ENCODE measurements at places on chromosomes 12 and 14. TPM values are rescaled to one million over a fixed set of nuclear protein-coding genes. Genes with fewer than 3 reads are reported as not detected.

TTC9 gene
- 0.22 TPM for polyA plus RNA-seq

SDR9C7 gene
- 0.29 TPM for polyA plus RNA-seq

AICDA gene
- 0.22 TPM for polyA plus RNA-seq

ITGA7 gene
- 247 TPM for polyA plus RNA-seq

C14orf132 gene
- 2.5 TPM for polyA plus RNA-seq

C14orf180 gene
- polyA plus RNA-seq = 139 TPM

RPS6KL1 gene
- polyA plus RNA-seq = 27.1 TPM

FICD gene
- 3.7 TPM for polyA plus RNA-seq

ARHGAP5 gene
- polyA plus RNA-seq = 27.0 TPM

SLC10A1 gene
- polyA plus RNA-seq = not detected

APOF gene
- polyA plus RNA-seq = not detected

ZCRB1 gene
- 79.2 TPM for polyA plus RNA-seq

M6PR gene
- polyA plus RNA-seq = 67.1 TPM

MYH6 gene
- 5,106 TPM for polyA plus RNA-seq

EGLN3 gene
- 33.7 TPM for polyA plus RNA-seq

TPPP2 gene
- 0.75 TPM for polyA plus RNA-seq

- H3K27ac ChIP-seq = no peak overlapping the region
- H3K27me3 ChIP-seq = no peaks in the 10 kb centered on the region
- H3K4me3 ChIP-seq = no peak overlapping the region
- no peaks in the 10 kb centered on the region for H3K4me1 ChIP-seq
- no peaks in the 10 kb centered on the region for H3K36me3 ChIP-seq
These were observed 158.9 kb upstream of the PLEKHA5 start for GRCh38 chr12:18970603-18971002.

DNA sequence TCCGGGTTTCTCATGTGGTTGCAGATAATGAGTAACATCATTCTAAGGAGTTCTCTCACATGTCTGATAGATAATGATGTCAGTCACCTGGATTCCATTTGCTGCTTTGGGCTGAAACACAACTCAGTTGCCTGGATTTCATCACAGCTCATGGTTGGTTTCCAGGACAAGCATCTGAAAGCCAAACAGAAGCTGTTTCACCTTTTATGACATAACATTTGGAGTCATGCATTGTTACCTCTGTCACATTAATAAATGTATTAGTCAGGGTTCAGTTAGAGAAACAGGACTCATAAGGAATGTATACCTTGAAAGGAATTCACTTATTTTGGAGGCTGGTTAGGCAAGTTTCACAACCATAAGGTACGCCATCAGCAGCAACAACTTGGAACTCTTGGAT is 251.9 kb upstream of the ATXN7L3B start:
- DNase-seq = no peak
- H3K4me1 ChIP-seq = no peaks in the 10 kb centered on the region
- no peak overlapping the region for H3K27ac ChIP-seq

DNA sequence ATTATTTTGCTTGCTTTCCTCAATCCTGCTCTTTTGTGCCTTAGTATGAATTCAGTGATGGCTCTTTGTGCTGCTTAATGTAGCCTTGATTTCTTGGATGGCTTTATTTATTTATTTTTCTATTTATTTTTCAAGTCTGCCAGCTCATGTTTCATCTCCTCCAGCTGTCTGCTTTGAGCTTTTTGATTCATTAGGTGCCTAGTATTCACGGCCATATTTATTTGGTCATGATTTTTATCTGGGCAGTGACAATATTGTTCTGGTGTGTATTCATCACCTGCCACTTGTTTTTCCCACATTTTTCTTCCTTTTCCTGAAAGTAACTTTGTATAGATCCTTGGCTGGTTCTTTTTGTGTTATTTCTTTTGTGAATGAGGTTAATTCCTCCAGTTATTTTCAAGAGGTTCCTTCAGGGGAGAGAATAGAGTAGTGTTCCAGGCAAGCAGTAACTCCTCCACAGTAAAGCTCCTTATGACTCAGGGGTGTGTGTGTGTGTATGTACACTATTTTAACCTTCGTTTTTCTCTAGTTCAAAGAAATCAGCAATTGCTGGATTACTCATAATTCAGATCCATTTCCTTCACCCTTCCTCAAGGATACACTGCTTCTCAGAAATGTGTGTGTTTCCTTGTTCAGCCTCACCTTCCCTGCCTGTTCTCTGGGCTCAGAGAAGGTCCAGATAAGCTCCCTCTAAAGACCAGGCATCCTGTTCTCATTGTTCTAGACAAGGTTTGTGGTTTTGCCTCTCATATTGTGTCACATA is 51.6 kb upstream of the PMCH start:
- no peaks in the 10 kb centered on the region for H3K36me3 ChIP-seq
- DNase-seq = no peak
- H3K27me3 ChIP-seq = no peaks in the 10 kb centered on the region
- no peak overlapping the region for H3K4me3 ChIP-seq
- H3K27ac ChIP-seq = no peak overlapping the region

DNA sequence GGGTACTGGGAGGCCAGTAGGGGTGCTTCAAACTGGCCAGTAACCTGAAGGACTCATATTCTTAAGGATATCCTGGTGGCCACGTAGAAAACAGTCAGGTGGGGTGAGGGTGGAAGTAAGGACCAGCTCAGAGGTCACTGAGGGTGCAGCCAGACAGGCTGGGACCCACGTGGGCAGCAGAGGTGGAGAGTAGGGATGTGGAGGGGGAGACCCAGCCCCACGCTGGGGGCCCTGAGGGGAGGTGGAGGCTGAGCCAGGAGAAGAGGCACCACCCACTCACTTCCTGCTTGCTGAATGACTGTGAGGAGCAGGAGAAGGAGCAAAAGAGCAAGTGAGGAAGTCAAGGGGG is 12.6 kb upstream of the SERPINA3 start:
- no peak for DNase-seq
- H3K4me1 ChIP-seq = peaks cover 43% of the 10 kb centered on the region
- H3K36me3 ChIP-seq = no peaks in the 10 kb centered on the region
- no peak overlapping the region for H3K4me3 ChIP-seq
- no peaks in the 10 kb centered on the region for H3K27me3 ChIP-seq
- H3K27ac ChIP-seq = peak overlapping the region; percentile 63

- H3K4me1 ChIP-seq = no peaks in the 10 kb centered on the region
- H3K27me3 ChIP-seq = no peaks in the 10 kb centered on the region
- DNase-seq = no peak
- no peaks in the 10 kb centered on the region for H3K36me3 ChIP-seq
These were observed 62.0 kb upstream of the DUSP6 start for GRCh38 chr12:89414322-89414721.

DNA sequence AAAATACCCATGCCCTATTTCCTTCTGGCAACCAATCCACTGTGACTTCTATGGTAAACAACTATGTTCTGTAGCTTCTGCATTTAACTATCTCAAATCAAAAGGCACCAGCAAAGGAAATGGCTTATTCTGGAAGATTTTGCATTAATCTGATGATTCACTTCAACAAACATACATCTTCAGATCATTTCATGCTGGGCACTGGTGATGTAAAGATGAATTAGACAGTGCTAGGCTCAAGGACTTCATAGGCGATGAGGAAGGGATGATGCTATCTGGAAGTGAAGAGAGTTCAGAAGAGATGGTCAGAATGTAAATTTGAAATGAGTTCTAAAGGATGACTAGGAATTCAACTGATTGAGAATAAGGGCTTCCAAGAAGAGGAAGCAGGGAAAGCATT is 363.3 kb downstream of the PAWR start:
- H3K27me3 ChIP-seq = no peaks in the 10 kb centered on the region
- H3K27ac ChIP-seq = no peak overlapping the region
- no peaks in the 10 kb centered on the region for H3K4me1 ChIP-seq
- DNase-seq = no peak

DNA sequence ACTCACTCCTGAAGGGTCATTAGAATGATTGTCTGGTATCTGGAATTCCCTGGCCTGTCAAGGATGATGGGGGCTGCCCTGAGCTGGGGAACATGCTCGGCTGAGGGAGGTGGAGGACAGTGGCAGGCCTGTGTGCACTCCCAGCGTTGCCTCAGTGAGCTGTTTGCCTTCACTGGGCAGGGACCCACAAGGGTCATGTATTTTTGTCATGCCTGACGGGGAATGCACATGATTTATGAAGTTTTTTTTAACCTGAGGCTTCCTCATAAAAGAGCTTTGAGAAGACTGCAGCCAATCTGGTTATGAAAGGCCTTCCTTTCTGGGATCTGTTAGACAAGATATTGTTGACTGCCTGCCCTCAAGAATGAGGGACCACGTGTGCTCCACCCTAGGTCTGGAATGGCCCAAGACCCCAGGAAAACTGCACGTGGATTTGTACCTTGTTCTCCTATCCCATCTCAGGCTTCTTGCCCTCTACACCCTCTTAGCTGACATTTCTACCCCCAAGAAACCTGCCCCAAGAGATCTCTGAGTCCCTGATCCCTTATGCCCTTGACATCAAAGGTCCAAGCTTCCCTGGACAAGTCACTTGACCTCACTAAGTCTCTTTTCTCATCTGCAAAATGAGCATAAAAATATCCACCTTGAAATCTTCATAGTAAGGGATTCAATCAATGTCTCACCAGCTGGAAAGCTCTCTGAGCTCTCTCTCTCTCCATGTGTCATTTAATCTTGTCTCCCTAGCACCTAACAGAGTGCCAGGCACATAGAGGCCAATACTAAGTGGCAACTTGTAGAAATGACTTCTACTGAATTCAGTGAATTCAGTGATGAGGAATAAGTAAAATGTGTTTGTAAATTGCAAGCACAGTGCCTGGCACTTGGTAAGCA is 24.5 kb upstream of the COL2A1 start:
- DNase-seq = no peak
- H3K27ac ChIP-seq = no peak overlapping the region
- peaks cover 4% of the 10 kb centered on the region for H3K27me3 ChIP-seq

DNA sequence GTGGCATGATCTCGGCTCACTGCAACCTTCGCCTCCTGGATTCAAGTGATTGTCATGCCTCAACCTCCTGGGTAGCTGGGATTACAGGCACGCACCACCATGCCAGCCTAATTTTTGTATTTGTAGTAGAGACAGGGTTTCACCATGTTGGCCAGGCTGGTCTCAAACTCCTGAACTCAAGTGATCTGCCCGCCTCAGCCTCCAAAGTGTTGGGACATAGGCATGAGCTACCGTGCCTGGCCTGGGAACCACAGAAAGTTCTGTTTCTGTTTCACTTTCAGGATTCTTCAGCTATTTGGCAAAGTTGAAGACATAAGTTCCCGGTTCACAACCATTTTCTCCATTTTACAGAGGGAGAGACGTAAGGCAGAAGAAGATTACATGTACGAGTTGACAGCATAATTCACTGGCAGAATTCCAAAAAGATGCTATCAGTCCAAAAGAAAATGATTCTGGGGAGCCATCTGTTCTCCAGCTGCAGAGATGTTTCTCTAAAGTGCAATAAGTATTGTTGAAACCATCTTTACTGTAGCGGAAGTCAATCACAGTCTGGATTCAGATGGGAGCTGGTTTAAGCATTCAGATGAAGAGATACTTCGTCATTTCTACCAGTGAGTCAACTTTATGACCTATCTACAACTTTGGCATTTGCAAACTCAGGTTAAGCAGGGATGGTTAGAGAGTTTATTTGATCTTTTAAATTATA is 8.1 kb upstream of the RNF34 start:
- H3K4me1 ChIP-seq = no peaks in the 10 kb centered on the region
- DNase-seq = peak; percentile 14
- no peaks in the 10 kb centered on the region for H3K27me3 ChIP-seq
- H3K27ac ChIP-seq = no peak overlapping the region
- H3K4me3 ChIP-seq = peak overlapping the region; percentile 15

GRCh38 chr12:131313635-131314034 is 359.9 kb downstream of the ADGRD1 start:
- H3K27ac ChIP-seq = no peak overlapping the region
- H3K36me3 ChIP-seq = no peaks in the 10 kb centered on the region
- no peak for DNase-seq
- H3K4me3 ChIP-seq = no peak overlapping the region
- H3K4me1 ChIP-seq = no peaks in the 10 kb centered on the region

- H3K27me3 ChIP-seq = no peaks in the 10 kb centered on the region
- peak; percentile 42 for DNase-seq
- no peaks in the 10 kb centered on the region for H3K36me3 ChIP-seq
- peak overlapping the region; percentile 53 for H3K27ac ChIP-seq
These were observed 55.1 kb upstream of the ARID2 start for GRCh38 chr12:45674181-45674977.

DNA sequence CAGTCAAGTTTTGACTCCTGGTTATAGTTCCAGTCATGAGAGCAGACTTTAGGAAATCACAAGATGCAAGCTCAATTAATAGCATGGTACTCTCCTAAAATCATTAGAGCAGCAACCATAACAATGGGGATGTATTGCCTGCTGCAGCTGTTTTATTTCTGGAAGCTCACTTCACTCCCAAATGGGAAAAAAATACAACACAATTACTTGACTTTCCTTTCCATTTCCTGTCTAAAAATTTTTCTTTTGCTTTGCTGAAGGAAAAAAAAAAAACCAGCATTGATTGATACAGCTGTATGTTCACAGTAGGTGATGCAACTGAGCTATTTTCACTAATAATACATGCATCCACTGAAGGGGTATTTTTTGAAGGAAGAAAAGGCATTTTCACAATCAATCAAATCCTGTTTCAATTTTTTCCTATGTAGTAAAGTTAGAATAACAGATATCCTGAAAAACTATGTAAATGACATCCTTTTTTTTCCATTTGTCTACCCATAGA is 143.9 kb upstream of the NOVA1 start:
- H3K4me1 ChIP-seq = no peaks in the 10 kb centered on the region
- no peaks in the 10 kb centered on the region for H3K27me3 ChIP-seq
- no peaks in the 10 kb centered on the region for H3K36me3 ChIP-seq
- no peak overlapping the region for H3K4me3 ChIP-seq

DNA sequence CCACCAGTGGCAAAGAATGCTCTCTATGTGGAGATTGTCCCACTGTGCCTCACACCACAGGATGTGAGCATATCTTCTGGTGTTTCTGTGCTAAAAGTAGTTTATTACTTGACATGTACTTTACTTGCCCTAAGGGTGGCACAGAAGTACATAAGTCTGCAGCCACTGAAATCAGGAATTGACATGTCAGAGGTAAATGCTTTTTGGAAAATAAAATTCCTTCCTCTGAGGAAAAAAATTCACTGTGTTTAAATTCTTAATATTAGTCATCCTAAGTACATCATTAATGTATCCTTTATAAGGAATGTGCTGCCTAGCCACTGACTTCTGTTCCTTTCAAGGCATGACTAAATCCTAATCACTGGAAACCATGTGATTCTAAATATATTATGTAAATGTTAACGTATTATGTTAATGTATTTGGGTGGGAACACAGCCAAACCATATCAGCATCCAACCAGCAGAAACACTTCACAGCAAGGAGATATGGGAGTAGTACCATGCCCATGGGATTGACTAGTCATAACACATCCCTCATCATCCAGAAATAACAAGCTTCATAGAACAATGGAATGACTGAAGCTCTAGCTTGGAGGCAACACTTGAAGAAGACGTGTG is 239.7 kb upstream of the PPFIA2 start:
- H3K36me3 ChIP-seq = no peaks in the 10 kb centered on the region
- H3K4me3 ChIP-seq = no peak overlapping the region
- H3K4me1 ChIP-seq = no peaks in the 10 kb centered on the region
- no peaks in the 10 kb centered on the region for H3K27me3 ChIP-seq
- H3K27ac ChIP-seq = no peak overlapping the region
- no peak for DNase-seq

- H3K27me3 ChIP-seq = no peaks in the 10 kb centered on the region
- DNase-seq = no peak
- peaks cover 46% of the 10 kb centered on the region for H3K36me3 ChIP-seq
- H3K27ac ChIP-seq = no peak overlapping the region
These were observed 21.3 kb upstream of the CEBPE start for GRCh38 chr14:23140371-23140770.

Data from heart right ventricle (tissue), 16 donors.